ENCODE measurements at places on chromosomes 6 and 20. TPM values are rescaled to one million over a fixed set of nuclear protein-coding genes. Genes with fewer than 3 reads are reported as not detected.

Gene FAM209A
- total RNA-seq = not detected

DNA sequence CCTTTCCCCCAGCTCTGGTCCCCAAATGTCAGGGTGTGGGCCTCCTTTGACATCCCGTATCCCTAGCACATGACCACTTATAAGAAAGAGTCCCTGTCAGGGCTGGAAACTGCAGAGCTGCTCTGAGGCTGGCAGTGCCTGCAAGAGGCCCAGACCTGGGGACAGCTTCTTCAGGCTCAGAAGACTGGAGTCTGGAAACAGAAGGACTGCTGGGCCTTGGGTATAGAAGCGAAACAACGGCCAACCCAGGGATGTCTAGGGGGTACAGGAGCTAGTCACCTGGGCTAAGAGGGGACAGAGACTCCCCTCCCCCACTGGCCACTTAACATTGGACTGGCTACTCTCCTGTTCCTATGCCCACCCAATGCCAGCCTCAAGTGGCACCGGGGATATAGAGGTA lies 4.7 kb downstream of the SCUBE3 start:
- H3K4me1 ChIP-seq = peaks cover 16% of the 10 kb centered on the region
- H3K27ac ChIP-seq = no peak overlapping the region
- peaks cover 14% of the 10 kb centered on the region for H3K27me3 ChIP-seq
- no peak for DNase-seq
- H3K36me3 ChIP-seq = no peaks in the 10 kb centered on the region

- no peaks in the 10 kb centered on the region for H3K36me3 ChIP-seq
- no peaks in the 10 kb centered on the region for H3K27me3 ChIP-seq
- no peak for DNase-seq
- no peak overlapping the region for H3K27ac ChIP-seq
- H3K4me1 ChIP-seq = peaks cover 14% of the 10 kb centered on the region
These were observed 151.1 kb upstream of the B3GAT2 start for GRCh38 chr6:71107911-71108420.

- DNase-seq = no peak
- no peak overlapping the region for H3K27ac ChIP-seq
- H3K4me1 ChIP-seq = peaks cover 21% of the 10 kb centered on the region
- no peak overlapping the region for H3K4me3 ChIP-seq
- peaks cover 5% of the 10 kb centered on the region for H3K36me3 ChIP-seq
These were observed 61.6 kb upstream of the CEP85L start for GRCh38 chr6:118712969-118713368.

DNA sequence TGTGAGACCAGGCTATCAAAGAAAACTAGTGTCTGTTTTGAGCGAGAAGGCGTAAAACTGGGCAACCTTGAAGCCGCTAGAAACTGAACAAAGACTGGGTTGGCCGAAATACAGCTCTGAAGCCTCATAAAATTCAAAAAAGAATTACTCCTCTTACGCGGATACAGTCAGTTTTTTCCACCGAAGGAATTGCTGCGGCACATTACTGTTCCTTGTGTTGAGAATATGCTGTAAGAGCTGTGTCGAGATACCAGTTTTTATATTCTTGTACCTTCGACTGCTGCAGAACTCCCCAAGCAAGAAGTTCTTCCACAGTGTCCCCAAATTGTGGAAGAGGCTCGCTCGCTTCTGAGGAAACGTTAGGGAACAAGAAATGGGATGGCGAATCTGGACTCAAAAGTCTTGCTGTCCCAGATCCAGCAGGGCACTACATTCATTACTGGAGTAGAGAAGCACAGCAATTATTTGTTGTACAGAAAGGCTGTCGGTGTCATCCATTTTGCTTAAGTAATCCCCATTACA lies 523 bp upstream of the COX7A2 start:
- peak overlapping the region; percentile 92 for H3K27ac ChIP-seq
- H3K4me3 ChIP-seq = peak overlapping the region; percentile 99
- H3K27me3 ChIP-seq = peaks cover 2% of the 10 kb centered on the region
- no peak for DNase-seq
- peaks cover 3% of the 10 kb centered on the region for H3K4me1 ChIP-seq

GRCh38 chr6:95325916-95326315 lies 251.4 kb upstream of the MANEA start:
- H3K27ac ChIP-seq = no peak overlapping the region
- H3K36me3 ChIP-seq = no peaks in the 10 kb centered on the region
- H3K4me3 ChIP-seq = no peak overlapping the region
- no peaks in the 10 kb centered on the region for H3K27me3 ChIP-seq

- peaks cover 4% of the 10 kb centered on the region for H3K4me1 ChIP-seq
- DNase-seq = no peak
- H3K27me3 ChIP-seq = peaks cover 6% of the 10 kb centered on the region
- no peaks in the 10 kb centered on the region for H3K36me3 ChIP-seq
- H3K4me3 ChIP-seq = peak overlapping the region; percentile 82
- H3K27ac ChIP-seq = no peak overlapping the region
These were observed 653 bp downstream of the ZNF335 start for GRCh38 chr20:45971425-45971674.

DNA sequence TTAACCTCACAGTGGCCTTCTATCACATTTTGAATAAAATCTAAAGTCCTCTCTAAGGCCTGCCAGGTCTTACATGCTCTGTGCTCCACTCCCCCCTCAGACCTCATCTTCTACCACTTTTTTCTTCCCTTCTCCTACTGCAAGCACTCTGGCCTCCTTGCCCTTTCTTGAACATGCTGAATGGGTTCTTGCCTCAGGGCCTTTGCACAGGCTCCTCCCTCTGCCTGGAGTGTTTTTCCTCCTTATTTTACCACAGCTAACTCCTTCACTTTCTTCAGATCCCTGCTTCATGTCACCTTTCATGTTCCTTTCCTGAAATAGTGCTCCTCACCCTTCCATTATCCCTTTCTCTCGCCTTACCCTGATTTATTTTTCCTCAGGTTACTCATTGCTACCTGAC lies 97.9 kb upstream of the FOXP4 start:
- no peak overlapping the region for H3K4me3 ChIP-seq
- peaks cover 10% of the 10 kb centered on the region for H3K27me3 ChIP-seq
- DNase-seq = no peak
- H3K4me1 ChIP-seq = peaks cover 18% of the 10 kb centered on the region
- H3K36me3 ChIP-seq = no peaks in the 10 kb centered on the region

Gene EYS
- 13.2 TPM for total RNA-seq

DNA sequence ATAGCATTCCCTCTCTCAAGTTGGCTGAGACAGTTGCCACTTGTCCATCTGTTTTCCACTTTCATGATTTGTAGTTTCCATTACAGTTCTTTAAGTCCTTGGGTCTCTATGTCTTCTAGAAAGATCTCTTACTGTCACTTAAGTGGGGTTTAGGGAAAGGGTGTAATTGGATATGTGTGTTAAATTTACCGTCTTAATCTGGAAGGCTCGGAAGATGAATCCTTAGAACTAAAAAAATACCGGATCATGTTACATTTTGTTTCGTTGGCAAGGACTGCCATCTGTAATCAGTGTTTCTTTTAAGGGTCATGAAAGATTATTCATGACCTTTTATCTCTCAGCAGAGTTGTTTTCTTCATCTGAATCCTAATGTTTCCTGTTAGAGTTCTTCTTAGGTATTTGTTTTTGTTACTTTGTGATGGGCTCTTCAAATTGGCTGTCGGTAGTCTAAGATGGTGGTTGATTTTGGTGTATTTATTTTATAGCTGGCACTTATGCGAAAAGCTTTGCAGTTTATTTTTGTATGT lies 21.8 kb upstream of the BTBD3 start:
- DNase-seq = no peak
- no peak overlapping the region for H3K27ac ChIP-seq
- peaks cover 15% of the 10 kb centered on the region for H3K4me1 ChIP-seq

DNA sequence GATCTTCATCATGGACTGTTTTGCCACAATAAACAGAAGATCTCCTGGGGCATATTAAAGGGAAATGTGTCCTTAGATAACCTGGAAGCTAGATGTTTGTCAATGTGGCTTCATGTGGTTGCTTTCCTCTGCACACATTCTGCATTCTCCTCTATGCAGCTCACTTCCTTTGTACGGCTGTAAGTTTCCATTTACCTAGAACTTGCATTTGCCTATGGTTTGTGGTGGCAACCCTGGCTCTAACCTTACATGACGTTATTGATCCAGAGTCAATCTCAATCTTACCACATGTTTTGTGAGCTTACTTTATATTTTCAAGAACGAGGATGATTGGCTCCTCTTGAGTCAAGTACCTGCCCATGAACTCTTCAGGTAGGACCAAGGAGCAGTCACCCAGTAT lies 863.1 kb downstream of the MAFB start:
- no peaks in the 10 kb centered on the region for H3K36me3 ChIP-seq
- no peak overlapping the region for H3K27ac ChIP-seq
- H3K4me1 ChIP-seq = no peaks in the 10 kb centered on the region

DNA sequence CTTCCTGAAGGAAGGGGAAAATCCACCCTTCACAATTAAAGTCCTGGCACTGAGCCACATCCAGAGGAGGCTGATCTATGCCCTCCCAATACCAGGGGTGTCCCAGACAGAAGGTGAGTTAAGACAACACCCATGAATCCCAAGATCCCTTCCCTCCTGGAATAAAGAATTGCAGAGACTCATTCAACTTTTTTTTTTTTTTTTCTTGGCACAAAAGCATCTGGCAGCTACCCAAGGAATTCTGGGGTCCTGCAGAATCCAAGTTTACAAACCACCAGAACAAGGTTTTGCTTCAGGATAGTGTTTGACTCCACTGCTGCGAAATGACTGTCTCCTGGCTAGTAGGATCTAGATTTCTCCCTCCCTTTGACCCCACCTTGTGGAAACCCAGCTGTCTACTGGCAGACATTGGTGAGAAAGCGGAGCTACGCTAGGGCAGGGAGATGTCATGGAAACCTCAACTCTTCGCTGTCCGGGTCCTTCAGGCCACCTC lies 37.4 kb downstream of the JAG1 start:
- H3K4me1 ChIP-seq = no peaks in the 10 kb centered on the region
- no peak overlapping the region for H3K4me3 ChIP-seq
- peaks cover 2% of the 10 kb centered on the region for H3K27me3 ChIP-seq
- no peak overlapping the region for H3K27ac ChIP-seq
- peaks cover 5% of the 10 kb centered on the region for H3K36me3 ChIP-seq

DNA sequence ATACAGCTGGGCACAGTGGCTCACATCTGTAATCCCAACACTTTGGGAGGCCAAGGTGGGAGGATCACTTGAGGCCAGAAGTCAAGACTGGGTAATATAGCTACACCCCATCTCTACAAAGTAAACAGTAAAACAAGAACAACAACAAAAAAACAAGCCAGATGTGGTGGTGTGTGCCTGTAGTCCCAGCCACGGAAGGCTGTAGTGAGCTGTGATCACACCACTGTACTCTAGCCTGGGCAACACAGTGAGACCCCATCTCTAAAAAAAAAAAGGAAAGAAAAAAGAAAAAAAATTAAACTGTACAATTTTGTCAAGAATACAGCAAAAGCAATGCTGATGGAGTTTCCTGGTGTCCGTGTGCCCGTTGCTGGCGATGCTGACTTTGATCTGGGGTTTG lies 47.2 kb upstream of the SLCO4A1 start:
- H3K4me3 ChIP-seq = no peak overlapping the region
- no peaks in the 10 kb centered on the region for H3K36me3 ChIP-seq
- H3K27me3 ChIP-seq = peaks cover 12% of the 10 kb centered on the region
- DNase-seq = no peak
- H3K4me1 ChIP-seq = peaks cover 6% of the 10 kb centered on the region

DNA sequence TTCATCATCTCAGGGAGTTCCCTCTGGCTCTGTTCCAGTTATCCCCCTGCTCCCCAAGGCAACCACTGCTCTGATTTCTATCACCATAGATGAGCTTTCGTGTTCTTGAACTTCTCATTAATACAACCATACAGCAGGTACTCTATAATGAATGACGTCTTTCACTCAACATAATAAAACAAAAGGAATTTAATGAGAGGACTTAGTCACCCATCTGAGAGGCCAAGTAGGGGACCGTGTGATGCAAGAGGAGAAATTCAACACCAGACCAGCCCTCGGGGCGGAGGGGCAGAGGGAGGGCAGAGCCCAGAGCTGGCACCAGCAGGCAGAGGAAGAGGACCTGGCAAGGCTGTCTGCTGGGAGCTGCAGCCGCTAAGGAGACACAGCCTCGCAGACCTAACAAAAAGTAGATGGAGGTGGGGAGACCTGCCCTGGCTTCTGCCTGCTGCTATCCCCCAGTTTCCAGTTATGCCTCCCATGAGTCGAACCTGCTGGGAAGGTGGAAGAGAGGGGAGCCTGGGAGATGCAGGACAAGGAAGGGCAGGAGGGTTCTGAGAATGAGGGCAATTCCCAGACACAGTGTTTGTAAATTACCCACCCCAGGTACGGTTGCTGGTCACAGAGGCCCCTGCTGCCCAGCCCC lies 13.8 kb downstream of the CCN5 start:
- no peak overlapping the region for H3K4me3 ChIP-seq
- no peaks in the 10 kb centered on the region for H3K36me3 ChIP-seq
- no peak for DNase-seq
- H3K4me1 ChIP-seq = peaks cover 7% of the 10 kb centered on the region
- peaks cover 2% of the 10 kb centered on the region for H3K27me3 ChIP-seq

Gene REM1
- total RNA-seq = 2.8 TPM

- no peaks in the 10 kb centered on the region for H3K4me1 ChIP-seq
- no peaks in the 10 kb centered on the region for H3K36me3 ChIP-seq
- H3K27me3 ChIP-seq = no peaks in the 10 kb centered on the region
- DNase-seq = no peak
These were observed 9.0 kb upstream of the RIPPLY2 start for GRCh38 chr6:83844170-83844569.

Gene DOK5
- total RNA-seq = 30.8 TPM

- peaks cover 20% of the 10 kb centered on the region for H3K36me3 ChIP-seq
- peaks cover 7% of the 10 kb centered on the region for H3K27me3 ChIP-seq
- H3K27ac ChIP-seq = no peak overlapping the region
- H3K4me3 ChIP-seq = no peak overlapping the region
- H3K4me1 ChIP-seq = peaks cover 6% of the 10 kb centered on the region
- DNase-seq = no peak
These were observed 141.2 kb downstream of the GRM4 start for GRCh38 chr6:34004706-34005105.

Gene RRAGD
- 14.7 TPM for total RNA-seq

- no peaks in the 10 kb centered on the region for H3K4me1 ChIP-seq
- no peaks in the 10 kb centered on the region for H3K27me3 ChIP-seq
- H3K4me3 ChIP-seq = no peak overlapping the region
- DNase-seq = no peak
These were observed 22.4 kb upstream of the CALHM6 start for GRCh38 chr6:116438590-116439448.

GRCh38 chr6:84769306-84769705 lies 4.9 kb upstream of the TBX18 start:
- peak overlapping the region; percentile 47 for H3K4me3 ChIP-seq
- H3K4me1 ChIP-seq = peaks cover 13% of the 10 kb centered on the region
- H3K27ac ChIP-seq = no peak overlapping the region
- H3K27me3 ChIP-seq = peaks cover 40% of the 10 kb centered on the region

DNA sequence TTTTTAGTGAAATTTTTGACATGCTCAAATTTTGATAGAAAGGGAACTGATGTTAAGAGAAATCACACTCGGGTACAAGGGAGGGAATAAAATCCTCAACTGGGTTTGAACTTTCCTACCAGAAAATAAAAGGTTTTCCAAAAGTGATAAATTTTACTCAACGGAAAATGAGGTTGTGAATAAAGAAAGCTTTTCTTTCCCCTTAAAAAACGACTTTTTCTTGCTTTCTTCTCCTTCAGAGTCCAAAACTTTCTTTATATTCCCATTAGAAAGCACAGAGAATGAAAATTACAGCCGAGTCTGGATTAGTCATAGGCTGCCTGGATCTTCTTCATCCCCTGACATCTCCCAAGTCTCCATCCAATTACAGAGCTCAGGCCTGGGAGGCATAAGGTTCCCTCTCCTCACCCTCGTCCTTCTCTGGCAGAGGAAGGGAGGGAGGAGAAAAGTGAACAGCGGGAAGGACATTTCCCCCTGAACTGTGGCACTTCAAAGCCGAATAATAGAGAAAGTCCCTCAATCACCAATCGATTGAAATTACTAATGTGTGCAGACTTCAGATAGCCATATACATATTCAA lies 28.1 kb upstream of the QKI start:
- peaks cover 4% of the 10 kb centered on the region for H3K27me3 ChIP-seq
- no peak overlapping the region for H3K27ac ChIP-seq
- H3K4me1 ChIP-seq = no peaks in the 10 kb centered on the region
- no peaks in the 10 kb centered on the region for H3K36me3 ChIP-seq

Gene DNAH8
- not detected for total RNA-seq

All from glutamatergic neuron (in vitro differentiated cells).